ENCODE measurements at places on chromosomes 6 and 20.

GRCh38 chr6:26197933-26198721 is 110.9 kb downstream of the HFE start:
- no peak for DNase-seq

GRCh38 chr20:53828088-53828681 is 234.5 kb upstream of the ZNF217 start:
- no peak for DNase-seq

DNA sequence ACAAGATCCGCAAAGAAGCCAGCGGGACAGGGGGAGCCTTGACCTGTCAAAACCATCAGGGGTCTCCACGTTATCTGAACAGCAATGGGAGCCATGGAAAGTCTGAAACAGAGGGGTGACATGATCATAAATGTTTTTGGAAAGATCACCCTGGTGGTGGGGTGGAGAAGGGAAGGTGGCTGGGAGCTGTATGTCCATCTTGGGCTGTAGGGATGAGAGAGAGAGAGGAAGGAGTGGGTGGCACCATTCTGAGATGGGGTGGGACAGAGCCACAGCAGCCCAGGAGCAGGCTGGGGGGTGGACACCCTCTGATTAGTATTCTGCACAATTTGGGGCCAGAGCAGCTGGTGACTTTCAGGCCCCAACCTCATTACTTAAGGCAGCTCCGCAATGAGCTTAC is 30.1 kb downstream of the ANKRD60 start:
- DNase-seq, result no peak

DNA sequence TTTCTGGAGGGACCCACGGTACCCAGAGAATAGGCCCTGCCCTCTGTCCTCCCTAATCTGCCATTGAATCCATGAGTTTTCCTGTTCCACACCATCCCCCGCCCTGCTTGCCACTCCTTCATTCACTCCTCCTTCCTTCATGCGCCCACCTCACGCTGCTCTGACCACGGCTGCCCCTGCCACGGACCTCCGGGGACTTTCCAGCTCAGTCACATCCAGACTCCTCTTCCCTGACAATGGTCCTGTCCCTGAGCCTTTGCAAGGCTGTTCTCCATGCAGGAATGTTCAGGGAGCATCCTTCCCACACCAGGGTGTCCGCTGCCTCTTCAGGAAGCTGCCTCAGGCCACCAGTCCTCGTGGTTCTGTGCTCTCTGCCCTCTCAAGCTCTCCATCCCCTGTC is 25.9 kb downstream of the GLP1R start:
- no peak for DNase-seq

- DNase-seq, result no peak
These were observed 4.2 kb upstream of the TFAP2A start for GRCh38 chr6:10418862-10419748.

DNA sequence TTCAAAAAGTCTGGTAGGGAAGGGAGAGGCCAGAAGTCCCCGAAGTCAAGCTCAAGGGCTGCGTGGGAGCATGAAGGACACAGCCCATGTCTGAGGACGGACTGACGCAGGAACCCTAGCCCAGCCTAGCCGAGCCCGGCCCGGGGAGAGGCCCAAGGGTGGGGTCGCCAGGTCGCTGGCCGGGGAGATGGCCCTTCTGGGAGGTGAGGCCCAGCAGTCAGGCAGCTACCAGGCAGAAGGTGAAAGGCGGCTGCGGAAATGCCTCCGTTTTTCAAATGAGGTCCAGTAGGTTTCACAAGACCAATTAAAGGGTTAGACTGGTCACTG is 44.6 kb downstream of the WDR27 start:
- no peak for DNase-seq

DNA sequence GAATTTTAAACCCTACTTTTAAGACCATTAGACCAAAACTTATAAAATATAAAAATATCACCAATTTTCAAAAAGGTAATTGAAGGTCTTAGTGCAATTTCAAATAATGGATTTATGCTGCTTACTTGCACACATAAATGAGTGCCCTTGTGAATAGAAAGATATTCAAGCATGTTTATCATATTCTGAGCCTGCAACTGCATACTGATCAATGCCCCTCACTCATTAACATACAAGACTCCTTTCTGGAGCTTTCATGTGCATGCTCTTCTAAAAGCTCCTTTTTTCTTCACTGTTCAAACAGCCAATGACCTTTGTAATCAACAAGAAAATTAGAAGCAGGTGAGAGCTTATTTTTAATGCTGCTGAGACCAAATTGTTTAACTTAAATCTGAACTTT is 1139.3 kb downstream of the HACE1 start:
- no peak for DNase-seq

DNA sequence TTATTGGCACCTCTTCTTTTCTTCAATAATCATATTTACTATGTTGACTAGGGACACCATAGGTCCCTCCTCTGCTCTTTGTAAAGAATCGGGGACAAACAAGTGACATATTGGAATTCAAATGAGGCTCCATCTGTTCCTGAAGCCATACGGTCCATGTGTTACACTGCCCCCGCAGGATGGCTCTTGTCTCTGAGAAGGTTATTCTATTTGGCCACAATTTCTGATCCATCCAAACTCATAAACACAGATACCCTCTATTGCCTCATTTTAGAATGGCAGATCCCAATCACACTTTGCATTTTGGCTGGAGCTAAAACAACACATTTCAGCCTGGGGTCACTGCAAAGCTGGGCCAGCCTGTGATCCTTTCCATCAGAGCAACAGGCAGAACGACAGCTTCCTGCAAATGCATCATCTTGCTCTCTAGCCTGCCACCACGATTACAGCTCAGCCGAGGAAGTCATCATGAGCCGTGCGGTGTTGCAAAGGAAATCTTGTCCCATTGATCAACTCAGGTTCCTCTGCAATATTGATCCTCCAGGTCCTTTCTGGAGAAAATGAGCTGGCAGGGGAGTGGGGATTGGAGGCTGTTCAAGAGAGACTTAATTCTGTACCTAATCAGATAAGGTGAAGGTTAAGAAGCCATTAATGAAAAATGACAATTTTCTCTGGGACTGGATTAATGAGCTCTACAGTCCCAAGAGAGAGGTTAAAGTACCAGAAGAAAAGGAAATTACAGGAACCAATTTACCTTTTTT is 73.1 kb downstream of the AGPAT4 start:
- DNase-seq, result no peak

DNA sequence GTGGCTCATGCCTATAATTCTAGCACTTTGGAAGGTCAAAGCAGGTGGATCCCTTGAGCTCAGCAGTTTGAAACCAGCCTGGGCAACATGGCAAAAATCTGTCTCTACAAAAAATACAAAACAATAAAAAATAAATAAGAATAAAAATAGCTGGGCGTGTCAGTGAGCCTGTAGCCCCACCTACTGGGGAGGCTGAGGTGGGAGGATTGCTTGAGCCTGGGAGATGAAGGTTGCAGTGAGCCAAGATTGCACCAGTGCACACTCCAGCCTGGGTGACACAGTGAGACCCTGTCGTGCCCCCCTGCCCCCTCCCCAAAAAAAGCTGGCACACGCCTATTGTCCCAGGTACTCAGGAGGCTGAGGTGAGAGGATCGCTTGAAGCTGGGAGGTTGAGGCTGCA is 35.1 kb upstream of the SRPK1 start:
- DNase-seq, result no peak

DNA sequence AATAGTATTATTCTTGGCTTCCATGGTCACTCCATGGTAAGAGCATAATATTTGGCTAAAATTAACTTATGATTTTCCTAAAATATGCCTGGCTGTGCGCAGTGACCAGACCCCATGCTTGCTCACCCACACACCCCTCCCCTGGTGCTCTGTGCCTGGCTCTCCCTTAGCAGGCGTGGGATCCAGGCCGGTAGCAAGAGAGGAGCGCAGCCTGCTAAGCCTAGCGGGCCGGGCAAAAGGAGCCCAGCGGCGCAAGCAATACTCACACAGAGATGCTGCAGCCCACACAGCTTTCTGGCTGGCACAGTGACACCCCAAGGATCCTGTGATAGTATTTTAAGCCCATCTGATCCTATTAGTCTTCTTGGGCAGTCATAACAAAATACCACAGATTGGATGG is 79.8 kb upstream of the EYS start:
- DNase-seq, result no peak

DNA sequence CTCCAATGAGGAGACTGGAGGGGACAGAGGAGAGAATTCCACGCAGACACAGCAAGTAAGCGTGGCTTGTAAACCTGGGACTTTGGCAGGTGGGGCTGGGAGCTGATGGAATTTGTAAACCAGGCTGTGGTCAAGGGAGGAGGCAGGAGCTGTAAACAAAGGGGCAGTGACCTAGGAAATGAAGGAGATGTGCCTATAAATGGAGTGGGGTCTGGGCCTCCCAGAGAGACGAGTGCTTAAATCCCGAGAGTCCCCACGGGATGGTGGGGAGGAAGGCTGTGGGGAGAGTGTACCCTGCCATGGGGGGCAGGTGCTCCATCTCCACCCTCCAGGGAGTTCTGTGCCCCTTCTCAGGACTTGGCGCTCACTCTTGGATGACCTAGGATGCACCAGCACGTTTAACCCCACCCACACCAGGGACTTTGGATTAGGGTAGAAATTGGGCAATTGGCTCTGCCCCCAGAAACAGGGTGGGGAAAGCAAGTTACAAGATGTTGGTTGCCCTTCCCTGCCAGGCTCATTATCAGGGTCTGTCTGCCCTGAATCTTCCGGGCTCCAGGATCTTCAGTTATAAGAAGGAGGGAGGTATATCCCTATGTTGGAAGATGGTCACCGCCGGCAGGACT is 4.0 kb upstream of the DHX16 start:
- DNase-seq, result no peak

DNA sequence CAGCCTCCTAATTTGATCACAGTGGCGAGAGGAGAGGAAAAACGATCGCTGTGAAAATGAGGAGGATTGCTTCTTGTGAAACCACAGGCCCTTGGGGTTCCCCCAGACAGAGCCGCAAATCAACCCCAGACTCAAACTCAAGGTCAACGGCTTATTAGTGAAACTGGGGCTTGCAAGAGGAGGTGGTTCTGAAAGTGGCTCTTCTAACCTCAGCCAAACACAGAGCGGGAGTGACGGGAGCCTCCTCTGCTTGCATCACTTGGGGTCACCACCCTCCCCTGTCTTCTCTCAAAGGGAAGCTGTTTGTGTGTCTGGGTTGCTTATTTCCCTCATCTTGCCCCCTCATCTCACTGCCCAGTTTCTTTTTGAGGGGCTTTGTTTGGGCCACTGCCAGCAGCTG is 28.7 kb downstream of the SAYSD1 start:
- no peak for DNase-seq

DNA sequence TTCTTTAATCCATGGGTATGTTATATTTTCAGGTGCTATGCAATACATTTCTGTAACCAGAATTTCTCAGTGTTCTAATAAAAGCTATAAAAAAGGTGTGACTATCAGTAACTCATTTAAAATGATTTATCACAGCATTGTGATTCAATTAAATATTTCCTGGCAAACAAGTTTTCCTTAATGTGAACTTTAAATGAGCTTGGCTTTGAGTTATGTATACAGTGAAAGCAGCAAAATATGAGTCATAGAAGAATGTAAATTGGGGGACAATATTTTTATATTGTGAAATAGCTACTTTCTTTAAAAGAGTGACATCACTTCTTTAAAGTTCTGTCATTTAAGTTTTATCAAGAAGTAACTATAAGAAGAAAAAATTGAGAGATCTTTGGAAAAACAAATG is 484.9 kb upstream of the MAN1A1 start:
- no peak for DNase-seq

DNA sequence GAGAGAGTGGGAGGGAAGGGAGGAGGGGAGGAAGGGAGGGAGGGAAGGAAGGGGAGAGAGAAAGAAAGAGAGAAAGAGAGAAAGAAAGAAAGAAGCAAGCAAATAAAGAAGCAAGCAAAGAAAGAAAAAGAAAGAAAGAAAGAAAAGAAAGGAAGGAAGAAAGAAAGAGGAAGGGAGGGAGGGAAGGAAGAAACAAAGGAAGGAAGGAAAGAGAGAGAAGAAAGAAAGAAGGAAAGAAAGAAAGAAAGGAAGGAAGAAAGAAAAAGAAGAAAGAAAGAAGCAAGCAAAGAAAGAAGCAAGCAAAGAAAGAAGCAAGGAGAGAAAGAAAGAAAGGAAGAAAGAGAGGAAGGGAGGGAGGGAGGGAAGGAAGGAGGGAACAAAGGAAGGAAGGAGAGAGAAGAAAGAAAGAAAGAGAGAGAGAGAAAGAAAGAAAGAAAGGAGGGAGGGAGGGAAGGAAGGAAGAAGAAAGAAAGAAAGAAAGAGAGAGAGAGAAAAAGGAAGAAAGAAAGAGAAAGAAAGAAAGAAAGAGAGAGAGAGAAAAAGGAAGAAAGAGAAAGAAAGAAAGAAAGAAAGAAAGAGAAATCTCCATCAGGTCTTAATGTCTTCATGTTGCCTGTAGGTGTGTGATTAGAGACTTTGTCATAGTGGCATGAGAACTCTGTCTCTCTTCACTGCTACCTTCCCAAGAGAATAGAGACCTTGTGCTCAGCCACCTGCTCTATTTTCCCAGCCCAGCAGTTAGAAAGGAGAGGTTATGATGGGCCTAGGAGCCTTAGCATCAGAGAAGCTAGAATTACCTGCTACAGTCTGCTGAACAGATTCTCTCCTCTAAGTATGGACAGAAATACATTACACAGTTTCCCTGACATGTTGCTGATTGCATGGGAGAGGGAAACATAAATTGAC is 5.0 kb downstream of the SEMG1 start:
- no peak for DNase-seq

- DNase-seq, result no peak
These were observed 11.9 kb downstream of the PSMB9 start for GRCh38 chr6:32865724-32866443.

GRCh38 chr20:22339091-22339881 is 245.1 kb downstream of the FOXA2 start:
- no peak for DNase-seq

GRCh38 chr20:50460115-50460607 is 50.0 kb upstream of the PTPN1 start:
- no peak for DNase-seq

DNA sequence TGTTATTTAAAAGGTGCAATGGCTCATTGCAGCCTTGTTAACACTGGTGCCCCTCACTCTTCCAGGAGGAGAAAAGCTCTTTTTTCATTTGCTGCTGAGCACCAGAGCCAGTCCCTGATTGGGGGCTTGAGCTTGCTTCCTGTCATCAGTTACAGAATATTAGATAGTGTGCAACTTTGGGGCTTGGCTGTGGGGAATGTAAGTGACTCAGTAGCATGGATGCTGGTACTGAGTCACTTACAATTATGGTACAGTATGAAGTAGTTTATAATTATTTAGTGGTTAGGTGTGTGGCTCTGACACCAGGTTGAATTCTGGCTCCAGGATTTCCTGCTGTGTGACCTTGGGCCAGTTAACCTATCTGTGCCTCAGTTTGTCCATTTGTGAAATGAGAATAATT is 37.6 kb downstream of the ANKS1A start:
- DNase-seq, result no peak

DNA sequence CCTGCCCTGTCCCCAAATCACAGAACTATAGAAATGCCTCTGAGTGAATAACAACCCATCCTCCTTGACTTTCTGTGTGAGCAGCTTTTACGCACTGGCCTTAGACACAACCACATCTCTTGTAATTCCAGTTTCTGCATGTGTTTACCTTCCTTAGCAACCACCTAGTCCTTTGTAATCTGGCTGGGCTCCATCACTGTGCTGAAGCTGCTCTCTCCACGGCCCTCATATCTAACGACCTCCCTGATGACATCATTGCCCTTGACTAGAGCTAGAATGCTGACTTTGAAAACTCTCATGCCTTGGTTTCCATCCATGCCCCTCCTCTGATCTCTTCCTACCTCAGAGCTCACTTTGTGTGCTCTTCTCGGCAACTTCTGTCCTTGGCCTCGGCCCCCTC is 30.5 kb upstream of the GLP1R start:
- no peak for DNase-seq

- DNase-seq, result no peak
These were observed 24.7 kb downstream of the ZSCAN31 start for GRCh38 chr6:28311139-28311823.

GRCh38 chr6:149202952-149203351 is 114.6 kb upstream of the TAB2 start:
- DNase-seq, result no peak

Measured in stimulated activated CD4-positive, alpha-beta T cell treated with anti-CD3 and anti-CD28 coated beads, Interleukin-1b, Interleukin-23, amount 100 ng/mL, for 1 hour (primary cell).